Stomach (tissue), 19 donors: ENCODE measurements at places on chromosomes 1 and 21. TPM values are rescaled to one million over a fixed set of nuclear protein-coding genes. Genes with fewer than 3 reads are reported as not detected.

GRCh38 chr1:208112401-208112800, 131.8 kb downstream of the PLXNA2 start:
- no peak for DNase-seq

DNA sequence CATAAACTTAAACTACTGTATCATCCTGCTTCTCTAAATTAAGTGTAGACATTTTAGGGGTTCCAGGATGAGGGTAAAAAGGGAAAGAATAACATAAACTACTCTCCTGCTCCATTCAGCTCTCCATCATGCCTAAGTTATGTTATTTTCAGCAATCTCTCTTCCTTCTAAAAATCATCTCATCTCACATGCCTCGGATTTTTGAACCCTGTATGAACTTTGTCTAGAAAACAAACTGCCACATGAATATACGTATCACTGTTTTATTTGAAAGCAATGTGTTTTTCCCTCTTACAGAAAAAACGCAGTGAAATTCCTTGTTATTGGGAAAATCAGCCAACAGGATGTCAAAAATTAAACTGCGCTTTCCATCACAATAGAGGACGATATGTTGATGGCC, 32.6 kb downstream of the ZBED6 start:
- DNase-seq, result no peak

- DNase-seq, result peak; percentile 94
Observed at GRCh38 chr21:41766883-41767605, at the start of gene RIPK4. Gene RIPK4, minus strand, starts transcription at chr21:41767052. Its CDS starts 11 bp downstream, at chr21:41767041.

- DNase-seq, result no peak
Observed at GRCh38 chr21:39628385-39628784, 15.6 kb downstream of the B3GALT5 start.

DNA sequence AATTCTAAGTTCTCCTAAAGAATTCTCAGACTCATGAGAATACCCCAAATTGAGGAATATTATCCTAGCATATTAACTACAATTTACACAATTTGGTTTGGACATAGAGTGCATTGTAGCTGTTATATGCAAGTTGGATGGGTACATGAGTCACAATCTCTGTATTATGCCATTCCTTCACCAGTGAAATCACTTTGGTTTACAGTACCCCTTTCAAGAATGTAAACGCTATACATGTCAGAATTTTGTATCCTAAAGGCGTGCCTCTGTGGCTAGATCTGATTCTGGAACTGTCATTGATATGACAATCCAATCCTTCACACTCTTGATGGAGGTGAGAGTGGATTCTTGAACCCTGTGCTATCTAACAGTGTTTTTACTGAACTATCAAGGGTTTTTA, 6.7 kb upstream of the IL10RB start:
- DNase-seq, result no peak

SPSB1 gene
- total RNA-seq, result 11.2 TPM

OR2T2 gene
- not detected for total RNA-seq
